Neural progenitor cell (in vitro differentiated cells): ENCODE measurements at places on chromosomes 5 and 9.

GRCh38 chr5:43115968-43116367, 4.7 kb upstream of the ZNF131 start:
- no peak for DNase-seq

- no peak for DNase-seq
Observed at GRCh38 chr5:141765896-141766551, 84.0 kb upstream of the ARAP3 start.

DNA sequence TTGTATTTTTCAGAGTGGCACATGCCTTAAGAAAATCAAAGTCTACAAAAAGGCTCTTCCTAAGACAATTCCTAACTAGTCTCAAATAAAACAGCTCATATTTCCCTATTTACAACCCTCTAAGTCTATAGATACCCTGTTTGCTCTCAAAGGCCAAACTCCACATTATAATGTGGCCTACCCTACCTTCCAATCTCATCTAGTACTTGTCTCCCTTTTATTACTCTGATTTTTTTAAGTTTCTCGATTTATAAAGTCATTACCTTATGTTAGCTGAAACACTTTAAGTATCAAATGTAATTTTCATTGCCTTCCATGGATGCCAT, 19.4 kb downstream of the KIAA1191 start:
- no peak for DNase-seq

- DNase-seq = no peak
Observed at GRCh38 chr9:91221332-91221731, 140.4 kb downstream of the AUH start.

- DNase-seq = peak; percentile 45
Observed at GRCh38 chr9:123354806-123355508, 1.0 kb upstream of the CRB2 start.

DNA sequence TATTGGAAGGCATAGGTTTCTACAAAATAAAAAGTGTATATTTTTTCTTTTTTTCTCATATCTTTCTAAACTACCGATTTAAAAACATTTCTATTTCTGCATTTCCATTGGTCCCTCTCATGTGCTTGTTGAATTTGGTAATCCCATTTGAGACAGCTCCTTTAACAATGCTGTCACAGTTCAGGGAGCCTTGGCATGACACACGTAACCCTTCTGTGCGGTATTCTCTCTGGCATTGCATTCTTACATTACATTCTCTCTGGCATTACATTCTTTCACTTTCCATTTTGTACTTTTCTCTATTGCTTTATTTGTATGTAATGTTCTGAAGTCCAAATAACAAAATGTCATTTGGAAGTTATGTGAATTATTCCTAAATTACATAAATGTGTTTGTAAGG, 150.7 kb upstream of the RASGRF2 start:
- no peak for DNase-seq

DNA sequence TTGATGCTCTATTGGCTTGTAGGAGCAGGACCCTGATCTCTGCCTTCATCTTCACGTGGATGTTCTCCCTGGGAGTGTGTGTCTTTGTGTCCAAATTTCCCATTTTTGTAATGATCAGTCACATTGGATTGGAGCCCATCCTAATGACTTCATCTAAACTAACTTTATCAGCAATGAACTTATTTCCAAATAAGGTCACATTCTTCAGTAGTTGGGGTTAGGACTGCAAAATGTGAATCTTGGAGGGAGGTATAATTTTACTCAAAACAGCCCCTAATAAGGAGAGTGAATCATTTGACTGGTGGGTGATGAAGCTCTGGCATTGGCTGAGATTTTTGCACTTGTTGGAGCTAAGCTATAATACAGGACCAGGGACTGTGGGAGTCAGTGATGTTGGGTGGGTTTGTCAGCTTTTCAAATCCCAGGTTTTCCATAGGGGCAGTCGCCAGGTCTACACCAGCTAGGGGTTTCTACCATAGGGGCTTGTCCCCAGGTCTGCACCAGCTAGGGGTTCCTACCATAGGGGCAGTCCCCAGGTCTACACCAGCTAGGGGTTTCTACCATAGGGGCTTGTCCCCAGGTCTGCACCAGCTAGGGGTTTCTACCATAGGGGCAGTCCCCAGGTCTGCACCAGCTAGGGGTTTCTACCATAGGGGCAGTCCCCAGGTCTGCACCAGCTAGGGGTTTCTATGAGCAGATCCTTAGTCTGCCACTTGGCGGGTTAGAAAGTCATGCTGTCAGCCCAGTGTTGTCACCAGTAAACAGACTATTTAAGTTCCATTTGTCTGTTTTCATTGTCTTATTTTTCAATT, 382.6 kb upstream of the DAP start:
- DNase-seq = no peak

DNA sequence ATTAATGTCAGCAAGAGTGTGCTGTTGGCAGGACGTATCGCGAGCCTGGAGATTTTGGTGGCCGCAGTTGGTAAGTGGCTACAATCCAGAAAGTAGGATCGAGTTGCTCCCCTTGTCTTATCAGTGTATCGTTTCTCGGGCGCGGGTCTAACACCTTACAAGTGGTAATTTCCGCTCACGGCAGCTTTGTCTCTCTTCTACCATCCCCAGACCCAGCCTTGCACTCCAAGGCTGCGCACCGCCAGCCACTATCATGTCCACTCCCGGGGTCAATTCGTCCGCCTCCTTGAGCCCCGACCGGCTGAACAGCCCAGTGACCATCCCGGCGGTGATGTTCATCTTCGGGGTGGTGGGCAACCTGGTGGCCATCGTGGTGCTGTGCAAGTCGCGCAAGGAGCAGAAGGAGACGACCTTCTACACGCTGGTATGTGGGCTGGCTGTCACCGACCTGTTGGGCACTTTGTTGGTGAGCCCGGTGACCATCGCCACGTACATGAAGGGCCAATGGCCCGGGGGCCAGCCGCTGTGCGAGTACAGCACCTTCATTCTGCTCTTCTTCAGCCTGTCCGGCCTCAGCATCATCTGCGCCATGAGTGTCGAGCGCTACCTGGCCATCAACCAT, 1.1 kb downstream of the PTGER4 start:
- DNase-seq = peak; percentile 44

GRCh38 chr9:116061546-116062205, 91.9 kb upstream of the PAPPA start:
- no peak for DNase-seq

DNA sequence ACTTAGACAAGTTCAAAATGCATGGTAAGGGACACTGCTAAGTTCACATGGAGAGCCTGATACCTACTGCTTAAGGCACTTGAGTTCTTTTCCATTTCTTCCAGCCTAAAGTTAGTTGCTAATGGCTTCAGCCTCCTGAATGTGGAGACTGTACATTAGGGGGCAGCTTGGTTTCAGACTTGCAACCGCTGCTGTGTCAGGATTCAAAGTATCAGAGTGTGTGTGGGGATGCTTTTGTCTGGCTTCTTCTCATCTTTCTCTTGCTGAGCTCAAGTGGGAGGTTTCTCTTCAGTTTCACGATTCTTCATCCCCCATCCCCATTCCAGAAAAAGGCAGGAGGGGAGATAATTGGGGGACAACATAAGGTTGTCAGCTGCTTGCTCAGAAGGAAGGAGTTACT, 49.4 kb downstream of the ATP10B start:
- DNase-seq = peak; percentile 39

DNA sequence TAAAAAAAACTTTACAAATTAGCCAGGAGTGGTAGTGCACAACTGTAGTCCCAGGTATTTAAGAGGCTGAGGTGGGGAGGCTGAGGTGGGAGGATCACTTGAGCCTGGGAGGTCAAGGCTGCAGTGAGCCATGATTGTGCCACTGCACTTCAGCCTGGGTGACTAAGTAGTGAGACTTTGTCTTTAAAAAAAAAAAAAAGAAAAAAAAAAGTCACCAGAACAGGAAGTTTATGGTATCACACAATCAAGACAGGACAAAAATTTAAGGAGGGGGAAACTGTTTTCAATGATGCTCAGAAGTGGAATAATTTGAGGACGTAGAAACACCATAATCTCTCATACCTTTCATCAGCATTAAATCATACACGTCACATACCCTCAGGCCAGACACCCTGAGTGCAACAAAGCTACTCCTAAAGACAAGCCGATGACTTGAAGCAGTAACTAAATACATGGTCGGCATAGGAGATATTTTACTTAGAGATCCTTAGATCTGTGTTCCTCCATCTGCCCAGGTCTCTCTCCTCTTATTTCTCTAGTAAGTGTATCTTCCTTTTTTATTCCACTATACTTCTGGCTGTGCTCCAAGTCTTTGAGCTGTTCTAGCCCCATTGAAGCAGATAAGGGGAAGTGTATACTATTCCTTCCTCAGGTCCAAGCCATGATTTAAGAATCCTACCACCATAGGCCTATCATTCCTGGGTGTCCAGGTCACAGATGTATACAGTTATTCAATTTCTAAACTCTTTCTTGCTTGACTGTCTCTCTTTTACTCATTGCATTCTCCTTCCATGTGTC, 91.3 kb upstream of the APC start:
- DNase-seq = no peak

DNA sequence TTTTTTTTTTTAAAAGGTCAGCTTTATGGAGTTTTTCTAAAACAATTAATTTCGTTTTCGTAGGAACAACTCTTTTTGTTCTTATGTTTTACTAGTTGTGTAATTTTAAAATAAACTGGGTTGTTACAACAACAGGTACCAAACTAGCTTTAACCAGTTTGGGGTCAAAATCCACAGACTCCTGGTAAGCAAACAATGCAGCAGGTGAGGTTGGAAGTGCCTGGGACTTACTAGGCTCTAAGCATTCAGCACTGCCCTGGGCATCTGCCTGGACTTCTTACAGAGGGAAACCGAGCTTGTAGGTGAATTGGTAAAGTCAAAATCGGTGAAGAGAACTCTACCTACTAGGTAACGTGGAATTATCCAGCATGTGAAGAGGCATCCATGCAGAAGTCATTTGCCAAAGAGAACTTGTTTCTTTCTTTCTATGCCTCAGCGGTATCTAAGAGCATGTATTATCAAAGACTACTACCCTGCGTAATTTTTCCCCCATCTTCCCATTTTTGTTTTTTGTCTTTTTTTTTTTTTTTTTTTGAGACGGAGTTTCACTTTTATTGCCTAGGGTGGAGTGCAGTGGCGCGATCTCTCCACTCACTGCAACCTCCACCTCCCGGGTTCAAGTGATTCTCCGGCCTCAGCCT, 145.4 kb downstream of the KCTD16 start:
- no peak for DNase-seq

- no peak for DNase-seq
Observed at GRCh38 chr5:176560364-176560763, 11.2 kb downstream of the CDHR2 start.
